Activated naive CD8-positive, alpha-beta T cell treated with anti-CD3 and anti-CD28 coated beads, Interleukin-2, amount 10 ng/mL, durations not matched to agents 7 days and 5 days (primary cell): ENCODE measurements at places on chromosomes 11 and 22. TPM values are rescaled to one million over a fixed set of nuclear protein-coding genes. Genes with fewer than 3 reads are reported as not detected.

RANGAP1 gene
- total RNA-seq: 98.3 TPM

CLMP gene
- 0.31 TPM for total RNA-seq

P2RY6 gene
- total RNA-seq: not detected

CEP57 gene
- 101 TPM for total RNA-seq
